ENCODE measurements at places on chromosomes 4 and X.

DNA sequence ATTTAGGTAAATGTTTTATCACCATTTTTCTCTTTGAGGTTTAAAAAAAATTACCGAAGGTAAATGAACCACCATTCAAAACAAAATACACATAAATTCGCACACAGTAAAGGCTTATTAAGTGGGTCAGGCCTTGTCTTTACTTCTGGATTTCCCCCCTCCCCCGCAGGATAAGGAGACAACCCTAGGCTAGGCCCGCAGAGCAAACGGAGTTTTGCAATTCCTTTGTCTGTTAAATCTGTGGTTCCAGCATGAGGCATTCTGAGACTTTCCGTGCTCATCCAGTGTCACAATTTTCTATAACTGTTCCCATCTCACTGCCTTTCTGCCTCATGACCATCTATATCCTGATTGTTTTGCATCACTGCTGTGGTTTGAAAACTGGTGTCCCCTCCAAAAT, 307.4 kb downstream of the DCHS2 start:
- no peak for DNase-seq

GRCh38 chrX:110384490-110384889, 25.8 kb downstream of the RTL9 start:
- DNase-seq: no peak

GRCh38 chr4:102586002-102586643, 85.0 kb downstream of the NFKB1 start:
- no peak for DNase-seq

- DNase-seq: no peak
These were observed 18.8 kb downstream of the PPP4R3C start for GRCh38 chrX:27444093-27444908.

DNA sequence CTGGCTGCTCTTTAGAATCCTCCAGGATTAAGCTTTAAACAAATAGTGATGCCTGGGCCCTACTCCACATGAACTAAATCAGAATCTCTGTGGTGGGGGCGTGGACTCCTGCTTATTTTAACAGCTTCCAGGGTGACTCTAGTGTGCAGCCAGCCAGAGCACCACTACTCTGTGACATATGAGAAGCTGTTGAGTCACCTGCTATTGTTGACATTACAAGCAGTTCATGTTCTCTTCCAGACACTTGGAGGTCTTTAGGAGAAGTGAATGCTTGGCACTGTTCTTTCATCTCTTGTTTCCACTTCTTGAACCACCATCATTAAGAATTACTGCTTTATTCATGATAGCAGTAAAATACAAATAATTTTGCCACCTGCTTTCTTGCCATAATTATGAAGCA, 426 bp upstream of the C4orf51 start:
- DNase-seq: peak; percentile 47

DNA sequence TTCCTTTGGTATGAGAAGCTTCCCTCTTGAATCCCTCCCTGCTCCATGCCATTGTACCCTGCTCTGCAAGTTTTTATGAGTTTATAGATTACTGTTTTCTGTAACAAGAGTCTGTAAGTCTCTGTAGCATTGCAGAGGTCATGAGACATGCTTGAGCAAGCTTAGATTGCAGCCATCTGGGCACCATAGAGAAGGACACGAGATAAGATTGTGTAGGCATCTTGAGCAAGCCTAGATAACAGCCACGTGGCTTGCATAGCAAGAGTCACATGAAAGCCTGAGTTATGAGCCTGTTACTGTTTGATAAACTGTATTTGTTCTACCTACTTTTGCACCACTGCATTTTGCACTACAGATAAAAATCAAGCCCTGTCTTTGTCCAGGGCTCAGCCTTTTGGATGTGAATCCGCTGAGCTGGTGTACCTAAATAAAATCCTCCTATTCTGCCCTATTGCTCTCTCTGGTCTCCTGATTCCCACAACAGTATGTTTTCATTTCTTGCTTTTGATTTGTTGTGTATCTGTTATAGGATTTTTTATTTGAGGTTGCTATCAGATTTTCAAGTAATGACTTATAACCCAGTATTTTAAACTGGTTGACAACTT, 127.4 kb upstream of the ANKRD50 start:
- no peak for DNase-seq

GRCh38 chr4:79982601-79983322, 90.3 kb downstream of the ANTXR2 start:
- no peak for DNase-seq

DNA sequence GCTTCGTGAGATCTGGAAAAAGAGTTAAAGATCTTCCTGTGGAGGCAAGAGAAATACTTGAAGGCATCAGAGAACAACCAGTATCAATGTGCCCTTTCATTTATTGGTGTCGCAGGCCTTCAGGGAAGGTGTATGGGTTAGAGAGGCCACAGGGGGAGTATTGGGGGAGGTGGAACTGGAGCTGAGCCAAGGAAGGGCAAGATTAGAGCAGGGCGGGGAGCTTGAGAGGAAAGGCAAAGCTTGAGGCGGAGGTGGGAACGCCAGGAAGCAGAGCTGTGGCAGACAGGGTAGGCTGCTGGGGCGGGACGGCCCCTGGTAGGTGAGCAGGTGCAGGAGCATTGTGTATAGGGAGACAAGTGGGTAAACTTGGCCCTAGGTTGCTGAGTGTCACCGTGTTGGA, 329.9 kb downstream of the ARHGAP10 start:
- DNase-seq: no peak

GRCh38 chr4:173827707-173828106, 297.7 kb upstream of the HAND2 start:
- DNase-seq: no peak
